Inflammatory macrophage treated with lipopolysaccharide for 4 hours (primary cell): ENCODE measurements at places on chromosomes 2 and 18.

GRCh38 chr2:182416191-182416590 lies 10.6 kb downstream of the PDE1A start:
- no peak for DNase-seq

DNA sequence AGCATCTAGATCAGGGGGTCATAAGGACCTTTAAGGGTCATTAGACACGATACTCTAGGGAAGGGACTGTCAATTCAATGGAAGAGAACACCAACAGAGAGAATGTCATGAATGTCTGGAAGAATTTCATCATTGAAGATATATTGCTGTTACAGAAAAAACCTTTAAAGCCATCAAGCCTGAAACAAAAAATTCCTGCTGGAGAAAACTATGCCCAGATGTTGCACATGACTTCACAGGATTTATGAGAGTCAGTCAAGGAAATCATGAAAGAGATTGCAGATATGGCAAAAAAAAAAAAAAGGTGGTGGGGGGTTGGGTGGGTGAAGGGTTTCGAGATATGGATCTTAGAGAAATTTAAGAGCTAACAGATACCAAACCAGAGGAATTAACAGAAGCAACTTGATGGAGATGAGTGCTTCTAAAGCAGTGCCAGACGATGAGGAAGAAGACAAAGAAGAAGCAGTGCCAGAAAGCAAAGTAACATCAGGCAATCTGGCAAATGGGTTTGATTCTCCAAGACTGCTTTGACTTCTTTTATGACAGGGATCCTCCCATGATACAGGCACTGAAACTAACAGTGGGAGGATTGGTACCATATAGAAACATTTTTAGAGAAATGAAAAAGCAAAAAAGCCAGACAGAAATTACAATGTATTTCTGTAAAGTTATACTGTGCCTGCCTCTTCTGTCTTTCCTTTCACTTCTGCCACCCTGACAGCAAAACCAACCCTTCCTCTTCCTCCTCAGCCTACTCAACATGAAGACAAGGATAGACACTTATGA lies 28.5 kb downstream of the MAP4K3 start:
- DNase-seq, result peak; percentile 88

DNA sequence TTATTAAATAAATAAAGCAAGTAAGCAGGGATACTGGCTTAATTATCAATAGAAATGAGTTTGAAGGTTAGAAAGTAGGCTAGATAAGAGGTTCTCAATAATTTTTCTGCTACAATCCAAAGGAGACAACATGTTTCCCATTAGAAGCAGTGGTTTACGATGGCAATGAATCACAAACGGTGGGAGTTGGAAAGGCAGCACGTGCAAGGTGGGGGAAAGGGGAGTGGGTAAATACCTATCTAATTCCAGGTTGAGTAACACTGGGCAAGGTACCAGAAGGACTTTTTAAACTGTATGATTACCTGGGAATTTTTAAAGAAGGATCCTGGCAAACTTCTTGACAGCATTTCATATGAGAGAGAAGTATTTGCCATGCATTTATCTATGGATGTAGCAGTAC lies 289.9 kb downstream of the NBAS start:
- DNase-seq, result no peak

DNA sequence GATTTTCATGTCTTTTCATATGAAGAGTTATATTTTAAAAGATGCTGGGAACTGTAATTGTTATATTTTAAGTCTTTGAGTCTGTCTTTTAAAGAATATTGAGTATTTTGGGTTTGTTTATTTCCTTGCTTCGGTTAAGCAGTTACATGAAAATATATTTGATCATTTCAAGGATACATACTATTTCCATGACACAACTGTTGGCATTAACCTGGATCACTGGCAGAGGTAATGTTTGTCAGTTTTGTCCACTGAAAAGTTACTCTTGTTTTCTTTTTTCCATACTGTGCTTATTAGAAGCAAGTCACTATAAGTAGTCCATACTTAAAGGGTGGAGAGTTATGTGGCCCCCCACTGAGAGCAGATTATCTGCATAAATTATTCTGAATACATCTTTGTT lies 1142.0 kb upstream of the TMEFF2 start:
- DNase-seq, result no peak

DNA sequence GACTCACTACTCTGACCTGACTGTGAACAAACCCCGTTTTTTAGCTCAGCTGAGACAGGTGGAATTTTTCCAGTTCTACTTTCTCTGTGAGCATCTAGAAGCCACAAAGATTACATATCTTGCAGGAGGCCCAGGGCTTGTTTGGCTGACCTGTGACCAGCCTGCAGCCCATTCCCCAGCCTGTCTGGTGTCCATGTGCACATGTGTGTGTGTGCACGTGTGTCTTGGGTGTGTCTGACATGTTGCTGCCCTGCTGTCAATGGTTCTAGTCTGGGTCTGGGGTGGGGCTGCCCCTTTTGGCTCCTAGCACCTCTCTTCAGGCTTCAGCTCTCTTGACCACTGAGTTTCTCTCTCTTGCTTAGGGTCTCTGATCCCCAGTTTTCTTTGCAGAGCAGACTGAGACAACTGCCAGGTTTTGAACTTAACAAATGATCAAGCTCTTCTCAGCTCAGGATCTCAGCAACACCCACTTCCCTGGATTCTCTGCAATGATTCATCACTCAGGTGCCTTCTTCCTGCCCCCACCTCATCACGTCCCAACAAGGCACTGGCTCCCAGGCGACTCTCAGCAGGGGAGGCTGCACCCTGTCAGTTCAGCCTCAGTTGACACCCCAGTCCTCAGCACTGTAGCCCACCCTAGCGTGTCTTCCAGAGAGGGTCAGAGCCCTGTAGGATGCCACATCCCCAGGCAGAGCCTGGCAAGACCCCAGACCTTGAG lies 130.3 kb downstream of the CELF4 start:
- DNase-seq, result no peak

GRCh38 chr2:109429567-109430328 lies 184.0 kb downstream of the SEPTIN10 start:
- DNase-seq, result no peak

DNA sequence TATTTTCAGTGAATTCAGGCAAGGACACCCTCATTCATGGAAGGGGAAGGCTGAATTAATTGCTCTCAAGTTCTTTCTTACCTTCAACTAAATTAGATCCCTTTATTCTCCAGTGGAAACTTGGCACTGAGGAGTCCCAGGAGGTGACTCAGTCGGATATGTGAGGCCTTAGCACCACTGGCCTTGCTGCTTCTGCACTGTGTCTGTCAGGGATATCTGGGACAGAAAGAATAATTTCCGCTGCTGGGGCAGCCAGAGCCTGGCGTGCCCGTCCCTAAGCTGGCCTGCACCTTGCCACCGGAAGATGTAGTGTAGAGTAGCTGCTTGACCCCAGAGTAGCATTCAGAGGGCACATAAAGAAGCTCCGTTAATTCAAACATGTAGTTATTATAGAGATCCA lies 53.4 kb downstream of the LIMS1 start:
- peak; percentile 62 for DNase-seq

DNA sequence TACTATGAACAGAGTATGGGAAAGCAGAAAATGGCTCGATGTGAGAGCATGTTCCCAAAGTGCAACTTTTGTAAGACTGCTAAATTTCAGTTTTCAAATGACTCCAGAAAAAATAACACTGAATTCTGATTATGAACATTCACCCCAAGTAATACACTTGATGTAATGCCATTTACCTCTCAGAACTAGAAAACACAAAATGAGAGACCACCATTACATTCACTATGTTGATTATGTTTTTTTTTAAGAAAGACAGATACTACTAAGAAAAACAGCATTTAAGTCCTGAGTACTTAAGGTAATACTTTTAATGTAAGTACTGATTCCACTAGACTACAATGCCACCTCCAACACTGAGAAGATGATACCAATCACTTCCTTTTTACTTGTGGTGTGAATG lies 38.5 kb downstream of the SFT2D3 start:
- no peak for DNase-seq

DNA sequence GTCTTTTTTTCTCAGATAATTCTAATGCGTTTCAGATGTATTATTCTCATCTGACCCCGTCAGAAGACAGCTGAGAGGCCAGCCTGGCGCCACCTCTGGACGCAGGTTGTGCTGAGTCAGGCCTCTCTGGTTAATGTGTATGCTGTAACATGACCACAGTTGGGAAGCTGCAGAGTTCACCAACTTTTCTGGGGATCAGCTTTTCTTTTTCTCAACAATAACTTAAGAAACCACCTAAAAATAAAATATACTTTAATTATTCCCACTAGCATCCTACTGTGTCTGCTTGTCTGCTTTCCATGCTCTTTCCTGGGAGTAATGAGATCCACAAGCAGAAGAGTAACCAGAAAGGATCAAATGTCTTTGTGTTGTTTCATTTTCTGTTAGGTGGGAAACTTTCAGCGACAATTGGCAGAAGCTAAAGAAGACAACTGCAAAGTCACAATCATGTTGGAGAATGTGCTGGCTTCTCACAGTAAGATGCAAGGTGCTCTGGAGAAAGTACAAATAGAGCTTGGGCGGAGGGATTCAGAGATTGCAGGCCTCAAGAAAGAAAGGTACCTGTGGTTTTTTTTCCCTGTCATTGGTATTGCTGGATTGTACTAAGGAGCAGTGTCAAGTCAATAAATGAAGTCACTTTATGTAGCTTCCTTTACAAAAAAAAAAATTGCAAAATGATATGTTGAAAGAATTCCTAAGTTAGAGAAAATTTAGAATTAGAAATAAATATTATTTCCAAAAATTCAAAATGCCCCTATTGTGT lies 79.8 kb downstream of the CCDC150 start:
- no peak for DNase-seq

GRCh38 chr2:42928692-42929545 lies 136.5 kb upstream of the HAAO start:
- peak; percentile 21 for DNase-seq

DNA sequence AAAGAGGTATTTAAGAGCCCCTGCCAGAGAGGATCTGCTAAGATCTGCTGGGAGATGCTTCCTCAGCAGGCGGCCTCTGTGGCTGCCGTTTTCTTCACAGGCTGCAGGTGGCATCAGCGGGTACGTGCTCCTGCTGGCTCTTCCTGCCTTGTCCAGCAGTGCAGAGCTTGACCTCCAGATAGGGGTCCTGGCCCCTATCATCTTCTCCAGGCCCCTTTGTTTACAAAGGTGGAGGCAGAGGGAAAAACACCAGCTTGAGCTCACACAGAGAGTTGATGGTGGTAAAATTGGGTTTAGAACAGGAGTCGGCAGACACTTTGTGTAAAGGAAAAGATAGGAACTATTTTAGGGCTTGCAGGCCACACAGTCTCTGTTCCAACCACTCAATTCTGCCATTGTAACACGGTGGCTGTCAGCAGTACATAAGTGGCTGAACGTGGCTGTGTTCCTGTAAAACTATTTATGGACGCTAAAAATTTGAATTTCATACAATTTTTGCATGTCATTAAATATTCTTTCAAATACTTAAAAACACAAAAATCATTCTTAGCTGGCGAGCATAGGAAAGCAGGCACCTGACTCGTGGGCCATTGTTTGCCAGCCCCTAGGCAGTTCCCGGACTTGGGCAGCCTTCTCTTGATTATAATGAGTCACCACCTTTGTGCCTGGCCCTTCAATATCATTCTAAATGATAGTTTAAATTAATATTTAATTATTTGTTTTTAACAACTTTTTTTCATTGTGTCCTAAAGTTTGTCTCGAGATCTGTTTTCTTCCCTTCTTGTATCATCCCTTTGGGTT lies 98.2 kb upstream of the B3GNT7 start:
- DNase-seq, result peak; percentile 71

GRCh38 chr2:85814802-85815550 lies 61.2 kb downstream of the ATOH8 start:
- no peak for DNase-seq

DNA sequence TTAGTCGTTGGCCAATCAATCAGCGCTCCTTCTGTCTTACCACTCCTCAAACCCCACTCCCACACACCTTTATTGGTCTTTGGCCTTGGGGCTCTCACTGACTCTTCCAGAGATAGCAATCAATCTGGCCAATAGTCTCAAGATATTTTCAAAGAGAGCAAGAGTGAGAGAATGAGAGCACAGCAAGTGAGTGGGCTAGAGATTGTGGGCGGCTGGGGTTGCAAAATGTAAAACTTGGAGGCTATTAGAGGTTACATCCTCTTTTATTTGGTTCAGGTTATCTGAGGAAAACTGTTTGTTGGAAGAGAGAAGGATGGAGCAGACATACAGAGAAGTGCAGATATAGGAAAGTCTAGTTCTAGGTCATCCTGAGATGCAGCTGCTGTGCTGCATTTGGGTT lies 32.8 kb downstream of the TACR1 start:
- DNase-seq, result peak; percentile 18

DNA sequence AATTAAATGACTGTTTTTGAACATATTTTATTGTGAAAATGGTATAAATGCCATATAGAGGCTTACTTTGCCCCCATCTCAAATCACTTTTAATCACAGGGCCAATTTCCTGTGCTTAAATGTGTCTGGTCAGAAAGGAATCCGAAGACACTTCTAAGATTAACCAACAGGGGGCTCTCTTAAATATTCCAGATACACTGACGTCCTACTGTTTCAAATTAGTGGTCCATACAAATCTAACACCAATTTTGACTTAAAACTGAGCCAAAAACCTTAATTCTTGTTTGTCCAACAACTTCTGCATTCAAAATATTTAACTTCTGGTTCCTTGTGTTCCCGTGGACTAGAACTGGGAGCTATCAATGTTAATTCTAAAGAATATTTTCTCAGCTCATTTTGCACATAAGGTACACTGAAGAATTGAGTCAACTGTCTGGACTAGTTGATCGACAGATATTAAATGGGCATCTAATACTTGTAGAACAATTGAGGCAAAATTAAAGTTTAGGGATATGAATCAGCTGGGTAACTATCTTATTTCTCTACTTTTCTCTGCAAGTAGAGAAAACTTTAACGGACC lies 557.5 kb downstream of the ARHGAP15 start:
- DNase-seq, result peak; percentile 61

DNA sequence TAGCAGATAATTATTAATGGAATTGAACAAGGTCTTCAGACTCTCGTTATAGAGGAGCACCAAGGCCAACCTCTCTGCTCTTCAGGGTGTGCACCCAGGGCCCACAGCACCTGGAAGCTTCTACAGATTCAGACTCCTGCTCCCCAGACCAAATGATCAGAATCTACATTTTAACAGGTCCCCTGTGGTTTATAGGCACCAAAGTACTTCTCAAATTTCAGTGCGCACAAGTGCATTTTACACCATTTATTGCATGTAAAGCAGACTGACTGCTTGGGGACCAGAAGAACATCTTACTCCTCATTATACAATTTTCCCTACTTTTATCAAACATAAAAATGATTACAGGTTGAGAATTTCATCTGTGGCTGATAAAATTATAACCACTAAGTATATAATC lies 163.9 kb downstream of the COL4A4 start:
- no peak for DNase-seq

DNA sequence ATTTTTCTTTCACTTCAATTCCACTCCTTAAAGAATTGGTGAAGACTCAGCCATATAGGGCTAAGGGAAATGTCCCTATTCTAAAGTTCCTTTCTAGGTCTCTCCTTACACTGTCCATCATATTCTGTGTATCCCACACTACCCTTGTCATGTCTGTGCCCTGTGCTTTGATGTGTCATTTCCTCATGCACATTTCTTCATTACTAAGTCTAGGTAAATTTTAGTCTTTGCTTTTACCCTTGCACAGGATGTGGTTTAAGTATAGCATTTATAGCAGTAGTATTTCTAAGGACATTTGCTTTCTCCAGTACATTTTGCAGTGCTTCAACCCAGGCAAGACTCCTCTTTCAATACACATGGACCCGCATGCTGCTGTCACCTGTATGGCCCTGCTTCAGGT lies 221.5 kb upstream of the ACVR2A start:
- DNase-seq, result no peak
